Activated T-cell treated with anti-CD3 and anti-CD28 coated beads for 24 hours (primary cell): ENCODE measurements at places on chromosomes 2 and 18.

DNA sequence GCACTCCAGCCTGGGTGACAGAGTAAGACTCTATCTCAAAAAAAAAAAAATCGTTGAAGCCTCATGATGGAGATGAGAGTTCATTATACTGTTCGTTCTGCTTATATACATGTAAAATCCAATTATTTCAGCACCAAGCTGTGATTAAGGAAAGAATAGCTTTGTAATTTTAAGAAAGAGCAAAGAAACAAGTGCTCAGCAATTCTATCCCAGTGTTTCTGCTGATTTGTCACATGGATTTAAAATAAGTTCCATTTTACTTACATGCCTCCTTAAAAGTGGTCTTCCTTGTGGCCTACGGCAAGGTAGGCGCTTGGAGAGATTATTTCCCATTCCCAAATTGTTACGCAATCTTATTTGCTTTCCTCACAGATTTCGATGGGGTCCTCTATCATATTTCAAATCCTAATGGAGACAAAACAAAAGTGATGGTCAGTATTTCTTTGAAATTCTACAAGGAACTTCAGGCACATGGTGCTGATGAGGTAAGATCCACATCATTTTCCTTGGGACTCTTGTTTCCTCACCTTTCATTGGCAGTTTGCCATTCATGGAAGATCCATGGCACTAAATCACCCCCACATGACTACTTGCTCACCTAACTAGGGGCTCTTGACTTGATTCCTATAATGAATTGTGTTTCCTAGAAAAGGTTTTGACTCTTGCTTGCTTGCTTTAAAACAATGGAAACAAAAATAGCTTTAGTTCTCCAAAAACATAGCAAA is 11.5 kb downstream of the ARPC2 start:
- DNase-seq: no peak

- DNase-seq: no peak
Measured at GRCh38 chr2:109597283-109597682, 16.5 kb downstream of the SEPTIN10 start.

DNA sequence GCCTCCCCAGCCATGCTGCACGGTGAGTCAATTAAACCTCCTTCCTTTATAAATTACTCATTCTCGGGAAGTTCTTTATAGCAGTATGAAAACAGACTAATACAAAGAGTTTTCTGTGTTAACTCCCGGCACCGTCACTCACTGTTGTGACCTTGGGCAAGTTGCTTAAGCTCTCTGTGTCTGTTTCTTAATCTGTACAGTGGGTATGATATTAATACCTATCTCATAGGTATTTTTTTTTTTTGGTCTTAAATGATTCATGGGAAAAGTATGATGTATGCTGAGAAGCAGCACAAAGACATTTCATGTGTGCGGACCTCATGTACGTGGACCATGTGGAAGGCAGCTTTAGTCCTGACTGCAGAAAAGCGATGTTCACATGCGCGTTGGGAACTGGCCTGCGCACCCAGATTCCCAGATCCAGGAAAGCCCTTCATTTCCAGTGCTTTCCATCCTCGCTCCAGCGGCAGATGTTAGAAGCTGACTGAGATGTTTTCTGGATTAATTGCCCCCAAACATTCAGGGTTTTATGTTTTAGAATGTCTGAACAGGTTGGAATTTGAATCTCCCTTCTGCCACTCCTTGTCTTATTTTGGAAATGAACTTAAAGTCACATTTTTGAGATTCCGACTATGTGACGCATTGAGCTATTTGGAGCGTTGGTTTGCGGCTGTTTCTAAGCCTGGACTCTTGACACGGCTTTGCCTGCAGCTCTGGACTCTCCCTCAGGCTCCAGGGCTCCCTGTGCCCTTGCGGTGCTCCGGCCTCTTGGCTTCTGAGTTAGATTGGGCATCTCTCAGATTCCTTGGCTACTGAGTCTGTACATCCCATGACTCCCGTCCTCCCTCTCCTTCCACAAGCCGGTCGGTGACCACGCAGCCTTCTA is 61.4 kb downstream of the SLC4A3 start:
- no peak for DNase-seq

DNA sequence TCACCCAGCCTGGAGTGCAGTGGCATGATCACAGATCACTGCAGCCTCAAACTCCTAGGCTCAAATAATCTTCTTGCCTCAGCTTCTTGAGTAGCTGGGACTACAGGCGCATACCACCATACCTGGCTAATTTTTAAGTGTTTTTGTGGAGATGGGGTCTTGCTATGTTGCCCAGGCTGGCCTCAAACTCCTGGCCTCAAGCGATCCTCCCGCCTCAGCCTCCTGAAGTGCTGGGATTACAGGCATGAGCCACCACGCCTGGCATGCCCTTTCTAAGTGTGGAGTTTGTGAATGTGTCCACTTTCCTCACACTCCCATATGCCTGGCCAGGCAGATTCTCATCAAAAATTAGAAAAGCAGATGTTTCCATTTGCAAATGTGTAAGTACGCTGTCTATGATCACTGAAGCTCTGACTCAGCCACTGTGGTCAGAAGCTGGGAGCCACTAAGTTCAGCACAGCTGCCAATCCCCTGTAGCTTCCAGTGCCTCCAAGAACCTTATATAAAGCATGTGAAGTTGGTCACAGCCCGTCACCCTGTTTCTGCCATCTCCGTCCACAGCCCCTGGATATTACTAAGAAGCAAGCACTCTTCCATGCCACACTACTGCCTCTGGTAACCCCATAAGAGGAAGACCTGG is 155.4 kb downstream of the FAM210A start:
- no peak for DNase-seq

DNA sequence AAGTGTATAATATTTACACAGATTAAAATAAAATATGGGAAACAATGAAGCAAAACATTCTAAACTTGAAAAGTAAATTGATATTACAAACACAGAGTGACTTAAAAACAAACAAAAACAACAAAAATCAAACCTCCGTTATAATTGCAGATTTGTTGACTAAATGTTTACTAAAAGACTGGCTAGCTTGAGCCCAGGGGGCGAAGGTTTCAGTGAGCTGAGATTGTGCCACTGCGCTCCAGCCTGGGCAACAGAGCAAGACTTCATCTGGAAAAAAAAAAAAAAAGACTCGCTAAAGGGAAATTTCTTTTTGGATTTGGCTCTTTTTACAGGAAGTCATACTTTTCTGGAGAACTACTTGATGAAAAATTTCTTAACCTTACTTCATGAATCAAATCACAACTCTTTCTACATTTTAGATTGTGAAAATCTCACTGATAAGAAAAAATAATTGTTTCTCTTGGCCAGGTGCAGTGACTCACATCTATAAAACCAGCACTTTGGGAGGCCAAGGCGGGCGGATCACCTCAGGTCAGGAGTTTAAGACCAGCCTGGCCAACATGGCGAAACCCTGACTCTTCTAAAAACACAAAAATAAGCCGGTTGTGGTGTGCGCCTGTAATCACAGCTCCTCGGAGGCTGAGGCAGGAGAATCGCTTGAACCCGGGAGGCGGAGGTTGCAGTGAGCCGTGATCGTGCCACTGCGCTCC is 9.7 kb downstream of the TFPI start:
- DNase-seq: no peak

DNA sequence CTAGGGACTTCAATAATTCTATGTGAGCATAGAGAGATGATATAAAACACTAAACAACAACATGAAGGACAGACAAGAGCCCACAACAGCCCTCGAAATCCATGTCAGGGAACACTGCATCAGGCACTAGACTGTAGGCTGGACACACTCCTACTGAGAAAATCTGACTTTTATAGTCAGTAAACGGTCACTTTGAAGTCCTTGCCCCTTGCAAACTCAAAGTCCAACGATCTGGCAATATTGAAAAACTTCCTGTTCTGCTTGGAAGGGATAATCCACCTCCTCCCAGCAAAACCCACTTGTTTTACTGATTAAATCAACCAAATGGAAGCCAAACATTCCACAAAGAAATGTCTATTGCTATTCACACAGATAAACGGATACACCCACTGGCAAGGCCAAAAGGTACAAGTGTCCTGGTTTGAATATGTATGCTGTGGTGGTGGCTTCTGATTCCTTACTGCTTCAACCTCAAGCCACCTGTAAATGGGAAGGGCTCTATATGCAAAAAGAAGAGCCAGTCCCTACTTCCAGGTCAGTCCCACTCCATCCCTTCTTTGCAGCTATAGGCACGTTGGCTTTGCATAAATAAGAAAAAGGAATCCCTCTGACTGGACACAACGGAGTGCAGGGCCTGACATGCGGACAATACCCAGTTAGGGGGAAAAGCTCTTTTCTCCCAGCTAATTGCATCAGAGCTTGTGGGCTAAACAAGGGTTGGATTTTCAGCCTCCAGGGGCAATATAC is 56.6 kb downstream of the STK39 start:
- DNase-seq: no peak

DNA sequence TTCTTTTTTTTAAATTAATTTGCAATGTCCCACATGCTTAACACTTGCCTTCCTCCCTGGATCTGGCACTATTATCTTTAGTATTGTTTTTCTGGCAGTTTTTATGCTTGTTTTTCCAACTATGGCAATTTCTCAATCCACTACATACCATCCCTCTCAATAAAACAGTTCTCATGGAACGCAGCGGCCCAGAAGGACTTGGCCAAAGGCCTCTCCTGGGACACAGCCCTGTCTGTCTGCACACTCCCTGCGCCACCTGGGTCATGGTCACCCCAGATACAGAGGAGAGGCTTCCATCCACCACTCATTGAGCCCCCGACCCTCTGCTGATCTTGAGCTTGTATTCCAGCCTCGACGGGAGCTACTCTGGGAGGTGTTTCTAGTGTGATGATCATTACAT is 91.2 kb downstream of the TWIST2 start:
- no peak for DNase-seq

DNA sequence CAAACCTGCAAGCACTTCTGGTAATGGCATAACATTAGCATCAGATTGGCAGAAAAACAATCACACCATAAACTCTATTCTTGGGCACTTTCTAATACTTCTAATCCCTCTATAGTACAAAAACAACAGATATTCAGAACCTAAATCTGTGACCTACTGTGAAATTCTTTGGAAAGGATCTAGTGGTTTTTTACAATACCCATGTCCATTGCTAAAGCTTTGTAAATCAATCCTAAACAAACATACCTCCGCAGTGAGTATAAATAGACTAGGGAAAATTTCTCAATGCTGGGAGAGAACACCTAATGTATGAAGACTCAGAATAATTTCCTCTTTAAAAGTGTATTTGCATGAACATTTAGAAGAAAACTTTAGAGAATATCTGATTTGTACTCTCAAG is 1098.5 kb upstream of the DDX18 start:
- DNase-seq: no peak

DNA sequence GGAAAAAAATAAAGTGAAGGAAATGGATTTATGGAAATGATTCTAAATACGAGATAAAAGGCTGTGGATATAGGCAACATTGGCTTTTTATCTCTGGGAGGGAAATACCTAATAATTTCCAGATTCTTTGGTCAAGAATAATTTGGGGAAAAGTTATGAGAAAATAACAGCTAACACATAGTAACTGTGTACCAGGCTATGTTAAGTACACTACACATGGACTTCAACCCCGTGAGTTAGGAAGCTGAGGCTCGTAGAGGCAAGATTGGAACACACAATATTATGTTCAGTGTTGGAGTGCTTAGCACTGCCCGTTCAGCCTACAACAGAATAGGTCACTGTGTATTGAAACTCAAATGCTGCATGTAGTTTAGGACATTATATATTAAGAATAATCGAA is 34.3 kb upstream of the GPD2 start:
- no peak for DNase-seq

DNA sequence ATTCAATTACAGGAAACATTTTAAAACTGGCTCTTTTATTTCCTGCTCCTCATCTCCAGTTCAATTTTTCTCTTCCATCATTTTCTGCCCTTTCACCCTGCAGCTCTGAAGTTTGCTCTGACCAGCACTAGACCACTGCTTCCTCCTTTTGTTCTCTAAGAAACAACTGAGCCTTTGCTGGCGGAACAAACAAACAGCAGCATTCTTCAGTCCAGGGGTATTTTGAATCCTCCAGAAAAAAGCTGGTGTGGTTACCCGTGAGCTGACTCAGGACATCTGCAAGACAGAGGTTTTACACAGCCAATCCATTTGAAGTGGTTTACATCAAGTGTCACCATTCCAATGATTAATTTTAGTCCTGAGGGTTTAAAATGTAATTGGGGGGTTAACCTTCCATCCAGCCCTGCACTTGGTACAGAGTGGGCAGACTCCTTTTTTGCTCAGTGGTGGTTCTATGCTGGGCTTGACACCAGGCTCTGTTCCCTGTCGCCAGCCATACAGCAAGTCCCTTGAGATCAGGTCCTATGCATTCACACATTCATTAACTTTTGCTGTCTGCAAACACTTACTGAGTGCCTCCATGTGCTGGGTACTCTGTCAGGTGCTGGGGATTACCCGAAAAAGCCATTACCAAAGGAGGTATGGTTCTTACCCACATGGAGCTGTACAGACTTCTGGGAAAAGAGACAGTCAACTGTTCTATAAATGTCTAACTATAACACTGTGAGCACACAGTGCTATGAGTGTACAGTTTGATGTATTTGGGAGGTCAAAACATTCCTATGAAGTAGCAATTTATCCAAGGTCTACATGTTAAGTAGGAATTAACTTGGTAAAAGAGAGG is 909.4 kb upstream of the GYPC start:
- no peak for DNase-seq

- DNase-seq: no peak
Measured at GRCh38 chr2:229980431-229981184, 58.3 kb downstream of the FBXO36 start.

DNA sequence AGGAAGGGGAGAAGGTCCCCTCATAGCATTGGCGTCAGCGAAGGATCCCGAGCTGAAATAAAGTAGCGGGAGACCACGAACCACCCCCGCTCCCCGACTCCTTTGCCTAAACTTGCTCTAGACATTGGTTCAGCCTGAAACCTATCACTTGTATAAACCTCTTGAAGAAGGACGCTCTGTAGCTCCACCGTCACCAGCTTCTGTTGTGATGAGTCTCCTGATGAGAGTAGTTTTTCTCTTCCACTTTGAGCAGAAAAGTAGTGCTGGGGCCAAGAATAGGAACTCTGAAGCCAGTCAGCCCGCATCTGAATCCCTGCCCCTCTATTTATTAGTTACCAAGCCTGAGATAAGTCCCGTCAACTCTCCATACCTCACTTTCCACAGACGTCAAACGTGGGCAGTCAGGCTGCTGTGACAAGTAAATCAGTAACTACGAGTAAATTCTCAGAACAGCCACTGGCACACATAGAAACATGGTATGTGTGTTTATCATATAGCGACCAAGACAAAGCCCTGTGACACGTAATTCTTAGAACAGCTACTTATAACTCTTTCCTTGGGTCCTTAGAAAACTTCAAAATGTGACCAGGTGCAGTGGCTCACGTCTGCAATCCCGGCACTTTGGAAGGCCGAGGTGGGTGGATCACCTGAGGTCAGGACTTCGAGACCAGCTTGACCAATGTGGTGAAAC is 61.7 kb downstream of the CD226 start:
- peak; percentile 30 for DNase-seq
